ENCODE measurements at places on chromosomes 3 and 15.
A peak's percentile ranks its signal among the peaks of the same experiment; 100 is the strongest.

DNA sequence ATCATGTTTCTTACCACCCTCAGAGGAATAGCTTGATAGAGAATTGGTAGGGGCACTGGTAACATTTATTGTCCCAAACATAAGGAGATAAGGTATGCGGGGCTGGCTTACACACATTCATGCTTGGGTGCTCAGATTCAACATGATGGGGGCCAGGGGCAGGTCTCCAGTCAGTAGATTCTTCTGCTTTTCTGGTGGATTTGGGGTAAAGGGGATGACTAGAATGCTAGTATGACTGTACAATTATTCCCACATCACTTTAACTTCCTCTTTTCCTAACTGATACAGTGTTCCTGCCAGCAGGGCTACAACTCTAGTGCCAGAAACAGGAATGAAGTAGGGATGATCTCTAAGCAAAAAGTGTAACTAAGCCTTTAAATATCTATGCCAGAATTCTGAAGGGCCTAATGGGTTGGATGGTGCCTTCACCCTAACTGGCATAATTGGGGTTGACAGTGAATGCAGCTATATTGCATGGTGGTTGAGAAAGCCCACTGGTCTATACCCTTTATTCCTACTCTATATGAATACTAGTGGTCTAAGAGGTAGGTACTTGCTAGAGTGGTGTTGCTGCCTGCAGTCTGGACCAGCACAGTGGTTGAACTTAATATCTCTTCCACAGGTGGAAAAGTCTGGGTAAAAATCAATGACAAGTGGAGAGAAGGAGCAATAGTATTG, 117.4 kb downstream of the IL12A start:
- DNase-seq, result no peak

DNA sequence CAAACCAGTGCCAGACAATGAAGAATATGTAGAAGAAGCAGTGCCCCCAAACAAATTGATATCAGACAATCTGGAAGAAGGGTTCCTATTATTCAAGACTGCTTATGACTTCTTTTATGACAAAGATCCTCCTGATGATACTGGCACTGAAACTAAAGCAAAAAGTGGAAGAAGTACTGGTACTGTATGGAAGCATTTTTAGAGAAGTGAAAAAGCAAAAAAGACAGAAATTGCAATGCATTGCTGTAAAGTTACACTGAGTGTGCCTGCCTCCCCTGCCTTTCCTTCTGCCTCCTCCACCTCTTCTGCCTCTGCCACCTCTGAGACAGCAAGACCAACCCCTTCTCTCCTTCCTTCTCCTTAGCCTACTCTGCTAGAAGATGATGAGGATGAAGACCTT, 167.6 kb downstream of the PLCL2 start:
- DNase-seq, result no peak

GRCh38 chr3:58202917-58203360, 7.8 kb downstream of the DNASE1L3 start:
- DNase-seq, result no peak

DNA sequence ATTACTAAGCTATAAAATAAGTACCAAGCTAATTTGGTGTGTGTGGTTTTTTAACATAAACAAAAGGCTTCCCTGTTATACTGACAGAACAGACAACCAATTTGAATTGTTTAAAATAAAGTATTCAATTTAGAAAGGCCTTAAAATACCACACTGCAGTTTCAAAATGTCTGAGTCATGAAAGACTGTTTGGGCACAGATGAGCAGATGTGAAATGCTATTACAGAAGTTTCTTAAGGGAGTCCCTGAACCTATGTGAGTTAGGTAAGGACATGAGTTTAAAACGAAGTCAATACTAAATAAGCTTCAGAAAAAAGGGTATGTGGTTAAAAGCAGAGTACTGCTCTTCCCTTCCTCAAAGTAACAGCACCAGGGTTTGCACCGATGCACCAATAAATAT, 69.7 kb upstream of the SETMAR start:
- DNase-seq, result no peak

DNA sequence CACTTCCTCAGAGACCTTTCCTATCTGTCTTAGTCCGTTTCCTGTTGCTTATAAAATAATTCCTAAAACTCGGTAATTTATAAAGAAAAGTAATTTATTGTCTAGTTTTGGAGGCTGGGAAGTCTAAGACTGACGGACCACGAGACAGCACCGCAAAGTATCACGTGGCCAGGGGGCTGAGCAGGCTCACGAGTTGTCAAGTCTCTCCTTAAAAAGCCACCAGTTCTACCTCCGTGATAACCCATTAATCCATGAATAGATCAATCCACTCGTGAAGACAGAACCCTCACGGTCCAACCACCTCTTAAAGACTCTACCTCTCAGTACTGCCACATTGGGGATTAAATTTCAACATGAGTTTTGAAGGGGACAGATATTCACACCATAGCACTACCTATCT, 821 bp downstream of the LINS1 start:
- DNase-seq, result no peak

DNA sequence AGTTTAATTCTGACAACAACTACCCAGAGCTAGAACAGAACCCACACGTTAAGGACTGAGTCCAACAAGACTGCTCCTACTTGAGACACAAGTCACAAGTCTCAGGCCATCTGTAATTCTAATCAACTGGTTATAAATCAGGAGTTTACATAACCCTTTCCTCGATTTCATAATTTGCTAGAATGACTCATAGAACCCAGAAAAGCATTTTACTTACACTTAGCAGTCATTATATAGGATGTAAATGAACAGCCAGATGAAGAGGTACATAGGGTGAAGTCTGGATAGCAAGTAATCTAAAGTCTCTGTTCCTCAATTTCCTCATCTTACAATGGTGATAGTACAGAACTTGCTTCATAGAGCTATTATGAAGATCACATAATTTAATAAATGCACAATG, 1018.2 kb downstream of the DIPK2A start:
- no peak for DNase-seq

DNA sequence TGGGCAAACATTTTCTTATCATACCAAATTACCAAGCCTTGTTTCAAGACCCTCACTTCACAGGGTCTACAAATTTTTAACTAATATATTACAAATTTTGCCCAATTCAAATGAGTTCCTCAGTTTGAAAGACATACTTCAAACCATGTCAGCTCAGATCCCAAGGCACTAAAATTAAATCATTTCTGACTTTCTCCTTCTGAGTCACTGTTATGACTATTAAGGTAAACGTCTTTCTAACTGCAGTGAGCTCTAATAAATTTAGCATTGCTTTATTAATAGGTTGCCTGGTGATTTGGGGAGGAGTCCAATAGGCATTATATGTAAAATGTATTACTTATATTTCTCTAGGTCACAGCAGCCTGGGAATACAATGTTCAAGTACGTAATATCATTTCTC, 158.2 kb upstream of the ARHGEF26 start:
- no peak for DNase-seq

- DNase-seq, result no peak
Measured at GRCh38 chr3:61730577-61731231, 169.3 kb downstream of the PTPRG start.

- no peak for DNase-seq
Measured at GRCh38 chr3:35624698-35625097, 14.6 kb upstream of the ARPP21 start.

GRCh38 chr15:83018436-83018835, 7.0 kb upstream of the C15orf40 start:
- no peak for DNase-seq

DNA sequence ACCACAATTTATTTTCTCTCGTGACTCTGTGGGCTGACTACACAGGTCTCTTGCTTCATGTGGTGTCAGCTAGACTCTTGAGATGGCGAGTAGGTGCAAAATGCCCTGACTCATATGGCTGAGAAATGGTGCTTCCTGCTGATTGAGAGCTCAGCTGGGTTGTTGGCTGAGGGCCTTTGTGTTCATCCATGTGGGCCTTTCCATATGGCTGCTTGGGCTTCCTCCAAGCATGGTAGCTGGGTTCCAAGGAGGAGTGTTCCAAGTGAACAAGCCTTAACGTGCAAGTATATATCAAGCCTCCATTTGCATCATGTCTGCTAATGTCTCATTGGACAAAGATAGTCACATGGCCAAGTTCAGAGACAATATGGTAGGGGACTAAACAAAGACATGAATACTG, 164.0 kb downstream of the PDCD6IP start:
- no peak for DNase-seq

- no peak for DNase-seq
Measured at GRCh38 chr3:156412600-156412999, 142.3 kb downstream of the SSR3 start.

GRCh38 chr3:18740631-18741583, 315.8 kb upstream of the SATB1 start:
- no peak for DNase-seq

GRCh38 chr3:60932643-60933042, 318.6 kb downstream of the FHIT start:
- peak; percentile 13 for DNase-seq

DNA sequence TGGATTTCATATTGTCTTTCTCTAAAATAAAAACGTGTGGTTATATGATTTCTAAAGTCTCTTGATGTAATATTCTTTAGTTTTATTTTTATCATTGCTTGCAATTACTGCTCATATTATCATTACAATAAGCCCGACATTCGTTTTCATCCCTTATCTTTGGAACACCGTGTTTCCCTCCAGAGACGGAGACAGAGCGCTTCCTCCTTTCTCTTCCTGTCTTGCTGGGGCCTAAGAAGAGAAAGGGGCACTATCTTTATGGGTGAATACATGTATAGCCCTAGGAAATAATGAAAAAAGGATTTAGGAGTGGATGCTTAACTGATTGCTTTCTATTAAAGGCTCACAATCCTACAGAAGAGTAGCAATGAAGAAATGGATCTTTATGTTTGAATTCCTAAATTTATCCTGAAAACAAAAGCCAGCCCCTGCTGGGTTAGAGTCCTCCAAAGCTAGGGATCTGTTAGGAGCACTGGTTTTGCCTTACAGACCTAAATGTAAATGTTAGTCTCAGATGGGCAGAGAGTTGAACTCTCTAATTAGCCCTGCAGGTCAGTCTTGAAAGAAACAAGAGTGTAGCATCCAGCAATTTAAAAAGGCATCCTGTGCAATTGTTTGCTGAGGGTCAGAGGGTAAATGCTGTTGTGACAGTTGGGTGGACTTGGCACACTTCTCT, 145.1 kb downstream of the TP63 start:
- no peak for DNase-seq

GRCh38 chr3:152595975-152596821, 238.7 kb upstream of the P2RY1 start:
- DNase-seq, result peak; percentile 75

DNA sequence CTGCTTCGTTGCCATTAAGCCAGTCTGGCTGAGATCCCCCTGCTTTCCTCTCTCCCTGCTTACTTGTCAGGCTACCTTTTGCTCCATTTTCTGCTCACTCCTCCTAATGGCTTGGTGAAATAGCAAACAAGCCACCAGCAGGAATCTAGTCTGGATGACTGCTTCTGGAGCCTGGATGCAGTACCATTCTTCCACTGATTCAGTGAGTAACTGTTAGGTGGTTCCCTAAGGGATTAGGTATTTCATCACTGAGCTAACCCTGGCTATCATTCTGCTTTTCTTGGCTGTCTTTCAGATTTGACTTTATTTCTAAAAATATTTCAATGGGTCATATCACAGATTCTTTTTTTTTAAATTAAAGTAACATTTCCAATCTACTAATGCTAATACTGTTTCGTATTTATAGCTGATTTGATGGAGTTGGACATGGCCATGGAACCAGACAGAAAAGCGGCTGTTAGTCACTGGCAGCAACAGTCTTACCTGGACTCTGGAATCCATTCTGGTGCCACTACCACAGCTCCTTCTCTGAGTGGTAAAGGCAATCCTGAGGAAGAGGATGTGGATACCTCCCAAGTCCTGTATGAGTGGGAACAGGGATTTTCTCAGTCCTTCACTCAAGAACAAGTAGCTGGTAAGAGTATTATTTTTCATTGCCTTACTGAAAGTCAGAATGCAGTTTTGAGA, 25.0 kb downstream of the CTNNB1 start:
- DNase-seq, result peak; percentile 92

DNA sequence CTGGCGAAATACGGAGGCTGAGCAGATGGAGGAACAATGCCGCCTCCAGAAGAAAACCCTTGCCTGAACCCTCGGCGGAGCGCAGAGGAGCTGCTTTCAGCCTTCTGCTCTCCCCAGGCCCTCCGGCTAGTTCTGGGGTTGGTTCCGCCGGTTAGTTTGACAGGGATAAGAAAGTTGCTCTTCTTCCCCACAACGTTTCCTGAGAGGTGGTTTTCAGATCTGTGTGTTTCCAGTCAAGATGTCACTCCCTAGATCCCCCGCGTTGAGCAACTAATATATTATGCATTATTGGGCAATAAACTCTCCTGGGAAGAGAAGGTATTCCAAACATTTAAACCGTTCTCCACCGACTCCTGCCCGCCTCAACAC, 551 bp downstream of the NLGN1 start:
- DNase-seq, result no peak

GRCh38 chr3:38558864-38559263, 62.7 kb downstream of the EXOG start:
- no peak for DNase-seq

DNA sequence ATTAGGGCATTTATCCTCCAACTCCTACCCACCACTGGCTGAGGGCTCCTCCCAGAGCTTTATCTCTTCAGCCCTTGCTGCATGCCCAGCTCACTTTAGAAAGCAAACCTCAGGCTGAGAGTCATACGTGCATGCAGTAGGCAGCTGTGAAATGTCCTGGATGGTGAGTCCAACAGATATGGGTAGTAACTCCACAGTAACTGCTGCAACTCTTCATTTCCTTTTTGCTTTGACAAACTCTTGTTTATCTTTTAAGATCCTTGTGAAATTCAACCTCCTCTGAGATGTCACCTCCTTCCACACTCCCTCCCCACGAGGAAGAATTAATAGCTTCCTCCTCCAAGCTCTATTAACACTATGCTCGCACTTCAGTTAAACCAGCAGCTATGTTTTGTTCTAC, 35.9 kb upstream of the CTNNB1 start:
- no peak for DNase-seq

DNA sequence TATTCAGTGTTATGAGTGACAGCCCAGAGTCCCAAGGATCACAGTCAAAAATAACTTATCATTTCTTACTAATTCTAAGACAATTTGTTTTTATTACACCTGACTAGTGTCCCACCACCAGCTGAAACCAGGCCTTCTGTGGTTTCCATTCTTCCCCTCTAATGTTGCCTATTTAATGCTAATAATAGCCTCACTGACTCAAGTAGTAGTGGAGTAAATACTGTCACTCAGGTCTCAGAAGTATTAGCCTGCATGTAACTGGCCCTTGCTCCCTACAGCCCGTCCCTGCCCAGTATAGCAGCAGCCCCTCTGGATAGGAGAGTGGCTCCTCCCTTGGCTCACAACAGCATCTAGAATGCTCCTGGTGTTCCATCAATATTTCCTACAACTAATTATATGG, 665.5 kb downstream of the NTRK3 start:
- DNase-seq, result no peak

DNA sequence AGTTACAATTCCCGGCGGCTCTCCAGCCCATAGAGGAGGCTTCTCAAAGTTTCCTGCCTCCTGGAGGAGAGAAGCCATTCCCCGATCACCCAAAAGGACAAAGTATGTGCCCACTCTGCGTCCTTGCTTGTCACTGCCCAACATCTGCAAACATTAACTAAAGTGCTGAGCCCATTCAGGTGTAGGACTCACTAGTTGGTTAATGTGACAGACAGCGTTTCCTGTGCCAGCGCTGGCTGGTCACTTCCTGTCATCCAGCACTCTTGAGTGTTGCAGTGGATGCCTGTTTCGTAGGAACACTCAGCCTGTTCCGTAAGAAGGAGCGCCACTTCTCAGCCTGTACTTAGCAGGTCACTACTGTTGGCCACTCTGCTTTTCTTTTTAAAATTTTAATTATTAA, 100.3 kb downstream of the APBA2 start:
- DNase-seq, result no peak

GRCh38 chr3:17442332-17443049, 299.9 kb downstream of the TBC1D5 start:
- DNase-seq, result no peak

All from AG08395 (cell line).